ENCODE measurements at places on chromosomes 7 and 10. TPM values are rescaled to one million over a fixed set of nuclear protein-coding genes. Genes with fewer than 3 reads are reported as not detected.

GRCh38 chr7:85462671-85463070 lies 275.8 kb upstream of the SEMA3D start:
- no peaks in the 10 kb centered on the region for H3K36me3 ChIP-seq
- H3K27me3 ChIP-seq: no peaks in the 10 kb centered on the region
- H3K4me3 ChIP-seq: no peak overlapping the region
- no peaks in the 10 kb centered on the region for H3K4me1 ChIP-seq
- H3K27ac ChIP-seq: no peak overlapping the region

- no peaks in the 10 kb centered on the region for H3K27me3 ChIP-seq
- H3K27ac ChIP-seq: no peak overlapping the region
- no peak overlapping the region for H3K4me3 ChIP-seq
- H3K36me3 ChIP-seq: no peaks in the 10 kb centered on the region
- no peak for DNase-seq
These were observed 33.0 kb downstream of the BRI3 start for GRCh38 chr7:98314469-98314868.

DNA sequence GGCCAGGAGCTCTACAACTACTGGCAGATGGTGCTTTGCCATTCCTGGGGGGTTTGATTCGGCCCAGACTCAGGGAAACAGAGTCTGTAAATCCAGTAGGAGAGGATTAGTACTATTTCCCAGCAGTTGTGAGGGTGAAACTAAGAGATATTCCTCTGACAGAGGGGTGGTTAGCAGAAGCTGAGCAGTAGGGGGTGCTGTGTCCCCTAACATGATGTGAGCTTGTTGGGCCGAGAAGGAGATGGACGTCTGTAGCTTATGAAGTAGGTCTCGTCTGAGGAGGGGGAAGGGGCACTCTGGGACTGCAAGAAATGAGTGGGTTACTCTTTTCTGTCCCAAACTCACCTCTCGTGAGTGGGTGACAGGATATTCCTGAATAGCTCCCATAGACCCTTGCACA lies 179.2 kb upstream of the MBL2 start:
- DNase-seq: peak; percentile 40
- H3K36me3 ChIP-seq: no peaks in the 10 kb centered on the region
- no peak overlapping the region for H3K27ac ChIP-seq
- no peaks in the 10 kb centered on the region for H3K4me1 ChIP-seq

TMEM196 gene
- not detected for total RNA-seq

DPYSL4 gene
- 0.95 TPM for total RNA-seq

GRCh38 chr7:9125246-9125645 lies 691.8 kb downstream of the NXPH1 start:
- no peaks in the 10 kb centered on the region for H3K4me1 ChIP-seq
- H3K4me3 ChIP-seq: no peak overlapping the region
- H3K27ac ChIP-seq: no peak overlapping the region
- H3K27me3 ChIP-seq: no peaks in the 10 kb centered on the region
- no peak for DNase-seq
- no peaks in the 10 kb centered on the region for H3K36me3 ChIP-seq

OR9A2 gene
- total RNA-seq: not detected

METTL2B gene
- 20.3 TPM for total RNA-seq

DNA sequence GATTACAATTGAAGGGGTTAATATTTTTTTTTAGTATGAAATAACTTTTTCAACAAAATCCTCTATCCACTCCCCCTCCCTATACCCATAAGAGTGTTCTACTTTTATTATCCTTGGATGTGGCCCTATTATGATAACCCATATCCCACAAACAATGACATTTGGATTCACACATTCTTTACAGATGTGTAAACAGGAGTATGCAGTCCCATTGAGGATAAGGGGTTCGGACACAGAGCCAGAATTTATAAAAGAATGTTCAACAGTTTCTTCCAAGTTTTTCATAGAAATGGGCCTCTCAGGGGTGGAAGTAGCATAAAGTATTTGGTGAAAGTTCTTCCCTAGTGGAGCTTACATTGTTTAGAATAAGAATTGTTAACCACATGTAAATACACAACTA lies 16.1 kb upstream of the PCLO start:
- no peak overlapping the region for H3K4me3 ChIP-seq
- H3K27ac ChIP-seq: no peak overlapping the region
- no peaks in the 10 kb centered on the region for H3K4me1 ChIP-seq
- DNase-seq: no peak
- no peaks in the 10 kb centered on the region for H3K36me3 ChIP-seq

RASSF4 gene
- 10.6 TPM for total RNA-seq

- peaks cover 6% of the 10 kb centered on the region for H3K4me1 ChIP-seq
- no peaks in the 10 kb centered on the region for H3K27me3 ChIP-seq
- H3K27ac ChIP-seq: peak overlapping the region; percentile 98
- DNase-seq: peak; percentile 50
- H3K4me3 ChIP-seq: peak overlapping the region; percentile 94
These were observed 1.2 kb upstream of the MAP3K8 start for GRCh38 chr10:30432622-30433305.

PKD1L1 gene
- total RNA-seq: 0.11 TPM

- H3K4me1 ChIP-seq: no peaks in the 10 kb centered on the region
- no peaks in the 10 kb centered on the region for H3K36me3 ChIP-seq
- no peak overlapping the region for H3K27ac ChIP-seq
- DNase-seq: no peak
- no peaks in the 10 kb centered on the region for H3K27me3 ChIP-seq
These were observed 180.3 kb upstream of the HDAC9 start for GRCh38 chr7:18315241-18315640.

DNA sequence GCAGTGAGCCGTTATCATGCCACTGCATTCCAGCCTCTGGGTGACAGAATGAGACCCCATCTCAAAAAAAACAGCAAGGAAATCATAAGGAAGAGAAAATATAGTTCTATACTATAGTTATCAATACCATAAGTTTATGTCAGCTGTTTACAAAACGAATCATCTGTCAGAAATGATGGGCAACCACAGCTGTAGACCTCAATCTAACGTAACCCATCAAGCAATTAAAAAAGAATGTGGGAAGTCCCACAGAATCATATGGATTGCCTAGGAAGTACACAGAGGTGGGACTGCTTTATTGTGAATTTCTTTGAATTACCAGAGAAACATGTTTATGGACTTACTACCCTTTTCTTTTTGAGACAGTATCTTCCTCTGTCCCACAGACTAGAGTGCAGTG lies 6.9 kb downstream of the NRBF2 start:
- no peaks in the 10 kb centered on the region for H3K4me1 ChIP-seq
- H3K36me3 ChIP-seq: no peaks in the 10 kb centered on the region
- no peaks in the 10 kb centered on the region for H3K27me3 ChIP-seq
- DNase-seq: no peak

NME8 gene
- not detected for total RNA-seq
